Stimulated activated CD4-positive, alpha-beta T cell treated with anti-CD3 and anti-CD28 coated beads, Interleukin-15, amount 100 ng/mL, for 1 hour (primary cell): ENCODE measurements at places on chromosomes 1 and 21.

DNA sequence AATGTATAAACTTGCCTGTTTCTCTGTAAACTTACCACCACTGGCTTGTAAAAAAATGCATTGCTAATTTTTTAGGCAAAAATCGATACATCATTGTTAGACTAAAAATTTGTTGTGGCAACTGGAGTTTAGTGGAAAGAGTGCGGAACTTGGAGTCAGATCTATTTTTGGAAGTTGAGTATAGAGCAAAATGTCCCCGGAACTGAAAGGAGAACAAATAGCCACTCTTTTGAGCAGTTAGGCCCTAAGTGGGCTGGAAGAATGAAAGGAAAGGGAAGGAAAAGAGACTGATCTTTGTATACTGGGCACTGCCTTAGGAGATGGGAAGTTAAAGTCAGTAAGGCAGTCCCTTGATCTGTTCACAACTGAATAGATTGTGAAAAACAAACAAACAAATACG lies 30.2 kb downstream of the OPTC start:
- no peak for DNase-seq

GRCh38 chr1:56872597-56872996 lies 18.0 kb downstream of the C8A start:
- no peak for DNase-seq

GRCh38 chr1:110538075-110538474 lies 19.1 kb upstream of the KCNA10 start:
- DNase-seq: no peak

DNA sequence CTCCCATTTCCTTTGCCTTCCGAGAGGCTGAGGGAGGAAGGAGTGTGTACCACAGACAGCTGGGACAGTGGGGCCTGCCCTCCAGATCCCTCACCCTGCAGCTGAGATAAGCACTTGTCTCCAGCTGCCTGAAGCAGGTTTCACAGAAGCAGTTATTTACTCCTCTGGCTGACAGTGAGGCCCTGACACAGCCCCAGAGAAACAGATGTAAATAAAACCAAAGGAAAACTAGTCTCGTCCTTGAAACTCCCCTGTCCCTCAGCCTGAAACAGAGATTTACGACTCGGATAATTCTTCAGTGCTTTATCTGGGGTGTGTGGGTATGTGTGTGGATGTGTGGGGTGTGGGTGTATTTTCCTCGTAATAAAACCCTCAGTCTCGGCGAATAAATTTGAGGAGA lies 181.1 kb downstream of the IGSF21 start:
- no peak for DNase-seq

- no peak for DNase-seq
These were observed at the start of gene TFF2 for GRCh38 chr21:42350927-42351426. TSS of gene TFF2 (minus strand) at chr21:42350994. CDS start at chr21:42350957, 37 bp downstream.

DNA sequence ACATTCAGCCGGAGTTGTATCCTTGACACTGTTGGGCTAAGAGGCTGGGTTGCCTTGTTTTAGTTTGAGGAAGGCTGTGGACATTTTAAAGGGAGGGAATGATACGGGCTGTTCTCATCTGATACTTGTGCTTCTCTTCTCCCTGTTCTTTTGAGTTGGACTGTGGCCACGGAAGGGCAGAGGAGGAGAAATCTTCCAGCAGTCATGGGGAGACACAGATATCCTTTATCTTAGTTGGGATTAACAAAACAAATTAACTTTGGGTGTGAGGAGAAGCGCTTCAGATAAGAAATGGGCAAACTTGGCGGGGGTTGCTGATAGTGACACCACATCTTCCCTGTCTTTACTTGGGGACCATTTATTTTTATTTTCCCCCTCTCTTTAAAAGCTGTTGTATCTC lies 138.8 kb downstream of the ROR1 start:
- DNase-seq: no peak

DNA sequence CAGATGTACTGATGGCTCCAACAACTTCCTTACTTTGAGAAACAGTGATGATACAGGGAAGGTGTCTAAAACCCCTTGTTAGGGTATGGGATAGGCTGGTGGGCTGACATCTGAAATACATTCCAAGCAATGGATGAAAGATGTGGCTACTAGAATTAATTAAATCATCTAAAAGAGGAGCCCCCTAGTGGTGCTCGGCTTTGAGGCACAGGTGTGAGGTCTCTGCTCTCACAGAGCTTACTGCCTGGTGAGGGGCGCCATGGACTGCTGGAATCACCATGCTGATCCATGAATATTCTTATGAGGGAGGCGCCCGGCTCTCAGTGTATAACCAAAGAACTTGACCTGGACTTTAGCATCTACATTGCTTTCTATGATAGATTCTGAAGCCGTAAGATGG lies 48.5 kb downstream of the GNG4 start:
- DNase-seq: no peak

- no peak for DNase-seq
These were observed 34.1 kb upstream of the IGSF5 start for GRCh38 chr21:39710866-39711265.

DNA sequence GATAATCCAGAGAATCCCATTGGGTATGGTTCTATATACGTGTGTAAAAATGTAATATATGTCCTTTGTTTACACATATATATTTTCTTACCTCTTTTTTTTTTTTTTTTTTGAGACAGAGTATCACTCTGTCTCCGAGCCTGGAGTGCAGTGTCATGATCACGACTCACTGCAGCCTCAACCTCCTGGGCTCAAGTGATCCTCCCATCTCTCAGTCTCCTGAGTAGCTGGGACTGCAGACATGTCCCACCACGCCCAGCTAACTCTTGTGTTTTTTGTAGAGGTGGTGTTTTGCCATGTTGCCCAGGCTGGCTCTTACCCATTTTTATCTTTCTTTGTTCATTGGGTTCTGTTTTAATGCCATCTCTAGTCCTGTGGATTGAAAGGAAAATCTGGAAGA lies 59.5 kb downstream of the ZBTB17 start:
- DNase-seq: no peak

GRCh38 chr1:19662313-19662712 lies 2.4 kb upstream of the HTR6 start:
- no peak for DNase-seq

DNA sequence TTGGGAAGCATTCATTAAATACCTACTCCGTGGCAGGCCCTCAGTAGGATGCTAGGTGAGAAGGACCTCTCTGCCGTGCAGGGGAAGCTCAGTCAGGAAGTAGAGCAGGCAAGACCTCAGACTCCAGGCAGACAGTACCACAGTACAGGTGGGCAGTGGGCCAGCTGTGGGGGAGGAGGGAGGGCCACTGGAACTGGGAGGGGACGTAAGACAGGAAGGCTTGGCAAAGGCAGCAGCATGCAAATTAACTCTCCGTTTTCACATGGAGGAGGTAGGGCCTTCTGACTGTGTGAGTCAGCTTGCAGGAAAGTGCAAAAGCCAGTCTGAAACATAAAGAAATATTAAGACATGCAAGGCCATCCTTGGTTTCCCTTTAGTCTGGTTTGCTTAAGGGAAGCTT lies 157.7 kb downstream of the TRIM33 start:
- DNase-seq: no peak

DNA sequence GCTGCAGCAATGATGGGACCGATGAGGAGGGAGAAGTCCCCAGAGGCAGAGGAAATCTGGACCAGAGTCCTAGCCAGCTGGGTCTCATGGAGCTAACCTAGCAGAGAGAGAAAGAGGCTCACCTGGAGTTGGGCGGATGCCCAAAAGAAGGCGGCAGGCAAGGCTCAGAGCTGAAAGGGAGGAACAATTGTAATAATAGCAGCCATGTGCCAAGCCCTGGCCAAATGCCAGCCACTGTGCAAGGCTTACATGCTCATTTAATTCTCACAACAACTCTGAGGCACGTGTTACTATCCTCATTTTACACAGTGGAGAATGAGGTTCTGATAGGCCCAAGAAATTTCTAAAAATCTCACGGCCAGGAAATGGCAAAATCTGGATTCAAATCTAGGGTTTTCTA lies 50.0 kb upstream of the ZNF648 start:
- DNase-seq: no peak

DNA sequence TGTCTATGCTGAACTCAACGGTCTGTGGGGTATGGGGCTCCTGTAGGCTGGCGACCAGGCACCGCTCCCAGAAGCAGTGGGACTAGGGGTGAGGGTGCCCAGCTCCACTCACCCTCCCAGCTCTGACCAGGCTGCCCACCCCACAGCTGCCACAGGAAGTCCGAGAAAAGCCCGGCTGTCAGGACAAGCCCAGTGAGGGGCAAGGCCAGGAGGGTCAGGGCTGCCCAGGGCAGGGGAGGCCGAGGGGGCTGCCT lies 3.5 kb upstream of the TMEM52 start:
- DNase-seq: no peak

GRCh38 chr1:184223216-184223615 lies 163.6 kb upstream of the C1orf21 start:
- no peak for DNase-seq

DNA sequence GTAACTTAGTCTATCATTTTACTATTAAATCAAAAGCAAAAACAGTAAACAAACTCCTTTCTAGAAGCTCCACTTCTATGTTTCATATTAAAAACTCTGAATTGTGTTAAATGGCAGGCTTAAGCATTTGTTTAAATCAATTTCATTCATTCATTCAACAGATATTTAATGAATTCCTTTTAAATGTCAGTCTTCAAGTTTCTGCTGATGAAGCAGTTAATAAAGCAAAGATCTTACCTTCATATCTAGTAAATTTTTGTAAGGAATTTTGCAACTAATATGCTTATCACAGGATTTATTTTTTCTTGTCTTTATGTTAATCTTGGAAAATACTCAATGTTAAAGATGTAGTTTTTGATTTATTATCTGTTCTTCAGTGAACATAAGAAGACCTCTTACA lies 54.1 kb upstream of the RGS18 start:
- DNase-seq: no peak

DNA sequence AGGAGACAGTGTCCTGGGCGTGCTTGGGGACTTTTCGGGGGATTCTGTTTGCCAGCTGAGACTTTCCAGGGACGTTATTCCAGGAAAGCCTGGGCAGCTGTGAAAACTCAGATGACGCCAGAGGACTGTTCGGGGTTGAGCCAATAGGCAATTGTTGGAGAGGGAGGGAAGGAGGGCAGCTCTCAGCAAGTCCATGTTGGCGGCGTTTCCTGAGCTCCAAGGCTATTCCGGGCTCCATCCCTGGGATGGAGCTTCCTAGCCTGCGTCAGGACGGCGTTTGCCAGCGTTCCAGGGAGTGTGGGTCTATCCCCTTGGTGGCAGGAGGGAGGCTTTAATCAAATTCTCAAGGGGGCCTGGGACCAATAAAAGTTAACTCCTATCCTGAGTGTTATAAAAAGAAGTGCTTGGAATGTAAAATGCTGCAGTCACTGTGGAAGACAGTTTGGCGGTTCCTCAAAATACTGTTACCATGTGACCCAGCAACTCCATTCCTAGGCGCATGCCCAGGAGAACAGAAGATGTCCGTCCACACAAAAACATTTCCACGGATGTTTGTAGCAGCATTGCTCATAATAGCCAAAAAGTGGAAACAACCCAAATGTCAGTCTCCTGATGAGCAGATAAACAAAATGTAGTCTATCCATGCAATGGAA lies 15.2 kb downstream of the SLC27A3 start:
- DNase-seq: no peak

- no peak for DNase-seq
These were observed 28.0 kb downstream of the PADI2 start for GRCh38 chr1:17091252-17091651.

DNA sequence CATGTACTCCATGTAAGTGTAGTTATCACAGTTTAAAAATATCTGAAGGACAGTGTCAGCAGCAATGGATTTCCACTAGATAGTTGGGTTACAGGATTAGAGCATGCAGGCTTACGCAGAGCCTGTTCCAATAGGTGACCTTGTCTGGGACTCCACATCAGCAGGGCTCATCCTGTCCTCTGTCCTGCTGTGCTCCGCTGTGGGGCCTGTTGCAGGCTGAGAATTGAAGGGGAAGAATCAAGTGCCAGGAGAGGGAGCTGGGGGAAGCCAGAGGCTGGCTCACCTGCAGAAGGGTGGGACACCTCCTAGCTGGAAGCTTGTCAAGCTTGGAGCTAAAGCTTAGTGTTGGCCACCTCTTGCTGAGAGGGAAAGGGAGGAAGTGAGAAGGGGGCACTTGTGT lies 62.8 kb downstream of the XCL2 start:
- DNase-seq: no peak

DNA sequence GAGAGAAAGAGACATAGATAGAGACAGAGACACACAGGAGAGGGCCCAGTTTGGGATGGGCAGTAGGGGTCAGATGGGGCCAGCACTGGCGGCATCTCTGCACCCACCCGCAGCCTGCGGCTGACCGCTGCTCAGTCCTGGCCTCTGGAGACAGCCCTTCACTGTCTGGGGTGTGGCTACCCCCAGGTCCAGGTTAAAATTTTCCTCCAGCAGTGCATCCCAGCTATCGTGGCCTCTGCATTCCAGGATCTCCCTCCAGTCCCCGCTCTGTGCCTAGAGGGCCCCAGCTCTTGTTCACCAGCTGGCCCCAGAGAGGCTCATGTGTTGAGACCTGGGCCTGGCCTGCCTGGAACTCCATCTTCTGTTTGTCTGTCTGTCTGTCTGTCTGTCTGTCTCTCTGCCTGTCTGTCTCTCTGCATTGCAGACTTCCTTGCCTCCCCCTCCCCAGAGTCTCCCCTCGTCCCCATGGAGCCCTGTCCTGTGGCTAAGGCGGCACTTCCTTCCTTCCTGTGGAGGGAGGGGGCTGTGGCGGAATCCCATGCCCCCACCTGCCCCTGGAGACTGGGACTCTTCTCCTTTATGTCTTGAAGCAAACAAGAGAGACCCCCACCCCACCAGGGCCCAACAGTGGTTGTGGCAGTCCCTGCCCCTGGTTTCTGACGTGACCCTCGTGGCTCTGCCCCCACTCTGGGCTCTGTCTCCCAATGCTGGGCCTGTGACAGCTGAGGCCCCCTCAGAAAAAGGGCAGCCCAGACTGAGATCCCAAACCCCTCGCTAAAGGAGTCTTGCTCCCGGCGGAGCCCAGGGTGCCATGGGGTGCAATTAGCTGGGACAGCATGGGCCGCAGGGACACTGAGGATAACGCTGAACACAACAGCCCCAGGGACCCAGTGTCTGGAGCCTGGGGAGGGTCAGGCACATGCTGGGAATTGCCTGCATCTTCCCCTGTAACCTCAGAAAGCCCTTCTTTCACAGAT lies 241.8 kb downstream of the NPHP4 start:
- DNase-seq: no peak

DNA sequence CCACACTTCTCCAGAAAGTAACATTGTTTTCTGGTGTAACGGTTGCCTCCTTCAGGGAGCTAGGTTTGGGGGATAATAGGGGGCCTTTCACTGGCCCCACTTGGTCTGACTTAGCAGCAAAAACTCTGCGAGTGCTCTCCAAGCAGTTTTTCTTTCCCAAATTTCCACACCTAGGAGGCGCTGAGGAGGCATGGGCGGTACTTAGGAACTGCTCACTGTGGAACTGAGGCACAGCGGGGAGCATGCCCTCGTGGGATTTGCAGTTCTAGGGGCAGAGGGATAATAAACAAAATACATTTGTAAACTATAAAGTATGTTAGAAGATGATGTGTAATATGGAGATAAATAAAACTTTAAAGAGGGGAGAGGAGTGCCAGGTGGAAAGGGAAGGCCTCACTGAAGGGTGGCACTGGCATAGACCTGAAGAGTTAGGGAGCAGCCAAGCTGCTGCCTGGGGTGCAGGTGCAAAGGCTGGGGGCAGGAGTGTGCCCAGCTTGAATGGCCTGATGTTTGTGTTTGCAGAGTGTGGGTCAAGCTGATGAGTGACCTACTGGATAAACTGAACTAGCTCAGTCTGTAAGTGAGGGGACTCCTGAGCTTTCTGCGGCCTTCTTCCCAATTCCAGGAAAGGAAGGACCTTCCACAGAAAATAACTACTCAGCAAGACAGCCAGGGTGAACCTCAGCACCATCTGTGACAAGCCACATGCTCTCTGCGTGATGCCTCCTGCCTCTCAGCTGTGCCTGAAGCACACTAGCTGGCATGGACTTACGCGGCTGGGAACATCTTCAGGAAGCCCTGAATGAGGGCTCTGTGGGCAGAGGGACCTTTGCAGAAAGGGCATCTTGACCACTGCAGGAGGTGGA lies 1.9 kb downstream of the EPHX1 start:
- no peak for DNase-seq
